ENCODE measurements at places on chromosomes 1 and 21.

GRCh38 chr1:108012553-108012952 lies 47.6 kb upstream of the VAV3 start:
- no peak for DNase-seq

DNA sequence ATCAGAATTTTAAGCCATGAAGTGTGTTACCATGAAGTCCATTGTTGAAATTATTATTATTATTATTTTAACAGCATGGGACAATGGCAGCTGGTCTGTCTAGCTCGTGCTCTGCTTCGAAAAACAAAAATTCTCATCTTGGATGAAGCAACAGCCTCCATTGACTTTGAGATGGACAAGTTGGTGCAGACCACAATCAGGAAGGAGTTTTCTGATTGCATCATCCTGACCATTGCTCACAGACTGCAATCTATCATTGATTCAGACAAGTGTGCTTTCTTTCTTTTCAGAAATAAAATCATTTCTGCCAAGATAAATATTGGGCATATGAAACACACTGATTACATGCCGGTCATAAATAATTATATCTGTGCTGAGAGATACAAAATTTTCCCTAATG lies 21.0 kb downstream of the HSPA13 start:
- no peak for DNase-seq

- no peak for DNase-seq
Measured at GRCh38 chr1:76503736-76504135, 363.5 kb upstream of the ST6GALNAC5 start.

DNA sequence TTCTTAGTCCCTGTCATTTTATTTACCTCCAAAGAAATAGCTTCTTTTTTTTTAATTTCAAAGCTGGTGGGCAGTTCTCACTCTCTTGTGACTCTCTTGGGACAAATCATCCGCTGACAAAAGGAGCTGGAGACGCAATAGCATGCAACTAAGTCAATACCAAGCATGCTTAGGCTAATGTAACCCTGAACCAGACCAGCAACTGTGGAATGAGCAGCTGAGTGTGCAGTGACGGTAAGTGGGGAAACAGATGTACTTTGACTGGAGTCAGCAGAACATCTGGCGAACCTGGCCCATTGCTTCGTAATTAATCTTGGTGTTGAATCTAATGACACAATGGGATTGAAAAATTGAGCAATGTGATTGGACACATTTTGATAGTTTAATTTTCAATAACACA lies 280.7 kb upstream of the PLXNA2 start:
- no peak for DNase-seq

DNA sequence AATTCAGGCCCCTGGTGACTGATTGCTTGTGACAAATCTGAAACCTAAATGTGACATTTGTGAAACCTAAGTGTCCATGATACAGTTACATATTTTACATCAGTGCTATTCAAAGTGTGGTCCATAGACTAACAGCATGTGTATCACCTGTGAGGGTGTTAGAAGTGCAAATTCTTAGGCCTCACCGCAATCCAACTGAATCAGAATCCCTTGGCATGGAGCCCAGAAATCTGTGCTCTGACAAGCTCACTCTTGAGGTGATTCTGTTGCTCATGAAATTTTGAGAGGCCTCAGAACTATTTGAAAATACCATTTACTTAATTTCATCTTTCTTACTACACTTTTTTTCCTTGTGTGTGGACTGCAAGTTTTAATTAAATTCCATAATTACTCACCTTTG lies 587.9 kb downstream of the ADGRL2 start:
- DNase-seq, result no peak

GRCh38 chr1:226395753-226396152 lies 12.1 kb downstream of the PARP1 start:
- no peak for DNase-seq

GRCh38 chr1:24828183-24828886 lies 83.1 kb downstream of the CLIC4 start:
- no peak for DNase-seq

DNA sequence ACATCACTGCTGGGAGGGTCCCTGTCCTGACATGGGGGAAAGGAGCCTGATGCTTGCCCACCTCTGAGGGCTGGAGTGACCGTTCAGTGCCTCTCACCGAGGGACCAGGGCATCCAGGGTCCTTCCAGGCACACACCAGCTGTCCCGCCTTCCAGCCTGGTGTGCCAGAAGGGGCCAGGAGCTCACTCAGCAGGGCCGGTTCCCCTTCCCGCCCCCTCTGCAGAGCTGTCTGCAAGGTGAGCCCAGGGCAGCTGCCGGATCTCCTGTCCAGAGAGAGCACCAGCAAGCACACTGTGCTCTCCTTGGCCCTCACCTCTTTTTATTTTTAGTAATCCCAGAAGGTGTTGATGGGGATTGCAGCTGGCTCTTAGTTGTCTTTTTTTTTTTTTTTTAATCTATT lies 16.9 kb downstream of the H6PD start:
- DNase-seq, result no peak

GRCh38 chr1:245983294-245983967 lies 523.6 kb downstream of the SMYD3 start:
- DNase-seq, result no peak

GRCh38 chr1:213070406-213070805 lies 19.4 kb downstream of the RPS6KC1 start:
- DNase-seq, result no peak

- no peak for DNase-seq
Measured at GRCh38 chr1:100382657-100383056, 30.4 kb downstream of the CDC14A start.

DNA sequence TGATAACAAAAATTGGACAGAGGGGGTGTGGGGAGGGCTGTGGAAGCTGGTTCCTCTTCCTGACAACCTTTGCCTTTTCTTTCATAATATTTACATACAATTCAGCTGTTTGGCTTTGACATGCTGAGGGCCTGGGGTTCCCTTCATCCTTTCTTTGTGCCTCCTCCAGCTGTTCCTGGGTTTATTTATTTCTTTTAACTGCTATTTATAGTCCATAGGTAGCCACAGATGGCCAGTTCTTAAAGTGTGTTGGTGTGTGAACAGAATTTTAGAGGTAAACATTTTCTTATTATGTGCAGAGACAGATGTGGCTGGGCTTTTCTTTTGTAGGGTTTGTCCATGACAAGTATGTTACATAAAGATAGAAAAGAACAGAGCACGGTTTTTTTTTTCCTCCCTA lies 34.1 kb upstream of the CNIH3 start:
- no peak for DNase-seq

DNA sequence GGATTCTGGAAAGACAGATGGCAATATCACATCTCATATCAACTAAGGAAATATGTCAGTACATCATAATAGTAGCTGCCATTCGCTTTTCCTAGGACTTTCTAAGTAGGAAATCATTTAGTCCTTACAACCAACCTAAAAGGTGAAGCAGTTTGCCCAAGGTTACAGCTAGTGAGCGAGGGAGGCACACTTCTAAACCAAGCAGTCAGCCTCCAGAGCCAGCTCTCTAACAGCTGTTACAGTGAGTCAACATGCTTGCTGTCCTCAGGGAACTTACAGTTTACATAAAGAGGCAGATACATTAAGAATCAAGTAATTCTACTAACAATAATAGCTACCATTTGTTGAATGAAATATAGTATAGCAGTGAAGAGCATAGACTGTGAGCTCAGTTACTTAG lies 57.1 kb downstream of the GIPC2 start:
- no peak for DNase-seq

- DNase-seq, result no peak
Measured at GRCh38 chr1:205076245-205076761, 8.0 kb downstream of the TMEM81 start.

- no peak for DNase-seq
Measured at GRCh38 chr21:32083197-32083596, 195.7 kb downstream of the MIS18A start.

GRCh38 chr1:167418391-167418790 lies 99.9 kb downstream of the CD247 start:
- no peak for DNase-seq

DNA sequence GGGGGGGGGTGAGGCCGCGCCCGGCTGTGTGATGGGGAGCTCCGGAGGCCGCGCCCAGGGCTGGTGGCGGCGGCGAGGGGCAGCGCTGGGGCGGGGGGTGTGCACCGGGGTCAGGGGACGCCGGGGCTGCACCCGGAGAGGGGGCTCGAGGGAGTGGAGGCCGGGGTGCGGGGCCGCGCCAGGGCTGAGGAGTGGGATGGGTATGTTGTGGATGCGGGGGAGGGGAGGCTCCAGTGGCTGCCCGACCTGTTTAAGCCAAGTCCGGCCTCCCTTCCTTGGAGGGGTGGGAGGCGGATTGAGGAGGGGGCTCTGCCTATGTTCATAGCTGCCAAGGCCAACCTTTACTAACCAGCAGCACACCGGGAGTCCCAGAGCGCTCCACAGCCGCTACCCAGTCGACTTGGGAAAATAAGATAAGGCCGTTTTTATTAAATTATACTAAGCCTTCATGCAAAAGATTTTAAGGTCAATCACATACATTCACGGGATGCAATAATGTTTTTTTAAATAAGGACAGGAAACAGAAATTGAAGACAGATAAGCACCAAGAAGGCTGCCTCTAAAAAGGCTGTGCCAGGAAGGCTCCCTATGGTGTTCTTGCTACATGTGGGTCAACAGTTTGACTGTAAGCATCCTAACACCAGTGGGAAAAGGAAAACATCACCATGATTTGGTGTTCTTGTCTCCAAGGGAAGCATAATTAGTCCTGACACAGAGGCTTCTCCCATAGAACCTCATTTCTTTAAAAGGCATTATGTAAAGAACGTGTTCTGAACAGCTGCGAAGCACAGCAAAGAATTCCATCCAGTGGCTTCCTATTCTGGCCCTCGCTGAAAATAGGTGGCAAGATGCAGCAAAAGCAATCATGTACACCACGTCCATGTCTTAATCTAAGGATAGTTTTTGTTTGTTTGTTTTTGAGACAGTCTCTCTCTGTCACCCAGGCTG lies 626 bp upstream of the HLCS start:
- no peak for DNase-seq

- peak; percentile 0 for DNase-seq
Measured at GRCh38 chr1:189149547-189150375, 1327.9 kb downstream of the BRINP3 start.

GRCh38 chr1:68919075-68919474 lies 422.2 kb upstream of the DEPDC1 start:
- DNase-seq, result no peak

DNA sequence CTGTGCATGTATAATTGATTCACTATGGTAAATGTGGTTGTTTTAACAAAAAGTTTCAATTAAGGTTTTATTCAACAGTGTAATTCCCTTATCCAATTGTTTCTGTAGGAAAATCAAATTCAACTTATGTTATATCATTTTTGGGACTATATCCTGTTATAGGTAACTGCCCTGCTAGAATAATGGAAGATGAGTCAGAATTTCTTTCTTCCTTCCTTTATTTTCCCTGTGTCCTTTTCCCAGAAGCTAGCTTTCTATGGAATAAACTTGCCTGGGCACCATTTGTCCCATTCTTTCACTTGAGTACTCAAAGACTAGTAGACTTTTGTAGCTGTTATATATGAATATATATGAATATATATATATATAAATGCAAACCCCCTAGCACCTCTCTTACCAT lies 301.3 kb downstream of the TM2D1 start:
- DNase-seq, result no peak

- no peak for DNase-seq
Measured at GRCh38 chr21:42288962-42289361, 26.2 kb downstream of the TFF3 start.

DNA sequence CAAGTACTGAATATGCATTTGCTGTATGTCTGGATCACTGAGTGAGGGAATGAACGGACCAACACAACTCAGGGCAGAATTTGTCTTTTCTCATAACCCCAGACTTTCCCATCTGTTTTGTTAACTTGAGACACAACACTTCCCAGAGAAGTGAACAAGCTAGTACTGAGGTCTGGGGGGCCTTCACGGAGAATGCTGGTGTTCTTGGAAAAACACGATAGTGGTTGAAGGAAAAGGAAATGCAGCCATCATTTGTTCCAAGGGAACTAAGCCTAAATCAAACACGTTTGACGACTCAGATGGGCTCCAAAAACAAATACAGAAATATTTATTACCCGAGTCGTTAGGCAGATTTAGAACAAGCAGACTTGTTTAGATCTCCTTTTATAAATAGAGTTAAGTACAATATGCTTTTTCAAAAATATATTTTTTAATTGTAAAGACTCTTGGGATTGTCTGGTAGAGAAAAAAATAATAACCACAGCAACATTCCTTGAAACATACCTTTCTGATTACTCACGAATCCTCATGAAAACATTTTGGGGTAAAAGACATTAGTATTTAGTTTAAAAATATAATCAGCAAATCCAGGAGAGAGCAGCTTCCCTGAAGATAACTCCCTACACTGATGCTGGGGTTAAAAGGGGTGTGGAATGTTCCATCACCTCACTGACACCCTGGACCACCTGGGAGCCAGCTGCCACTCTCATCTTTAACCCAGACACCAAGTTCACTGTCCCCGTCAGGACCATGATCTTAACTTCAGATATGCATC lies 427.7 kb upstream of the RUNX1 start:
- no peak for DNase-seq

GRCh38 chr1:203275656-203276272 lies 29.6 kb upstream of the BTG2 start:
- DNase-seq, result no peak

- no peak for DNase-seq
Measured at GRCh38 chr1:172763057-172763456, 104.2 kb downstream of the FASLG start.

DNA sequence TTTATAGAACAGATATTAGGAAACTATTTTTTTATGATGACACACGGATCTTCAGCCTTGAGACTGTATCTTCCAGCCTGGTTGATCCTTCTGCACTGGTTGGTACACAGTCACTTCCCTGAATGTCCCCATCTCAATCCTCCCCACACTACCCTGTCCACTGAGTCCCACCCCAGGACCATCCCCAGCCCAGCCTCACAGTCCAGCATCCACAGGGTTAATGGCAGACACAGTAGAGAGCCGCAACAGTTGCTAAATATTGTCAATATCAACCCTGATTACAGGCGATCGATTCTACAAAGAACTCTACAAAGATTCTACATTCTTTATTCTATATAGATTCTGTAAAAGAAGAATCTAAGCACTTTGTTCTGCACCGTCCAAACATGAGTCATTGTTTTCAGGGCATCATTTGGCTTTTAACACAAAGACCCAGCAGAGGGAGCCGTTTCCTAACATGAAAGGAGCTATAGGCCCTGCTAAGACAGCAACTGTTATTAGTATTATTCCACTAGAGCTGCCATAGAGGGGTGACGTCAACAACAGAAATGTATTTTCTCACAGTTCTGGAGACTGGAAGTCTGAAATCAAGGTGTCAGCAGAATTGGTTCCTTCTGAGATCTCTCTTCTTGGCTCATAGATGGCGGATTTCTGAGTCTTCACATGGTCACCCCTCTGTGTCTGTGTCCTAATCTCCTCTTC lies 30.1 kb upstream of the IFNAR2 start:
- DNase-seq, result peak; percentile 68

- DNase-seq, result no peak
Measured at GRCh38 chr1:58944439-58944838, 160.6 kb upstream of the JUN start.

GRCh38 chr1:38025233-38025632 lies 12.7 kb downstream of the UTP11 start:
- no peak for DNase-seq
